ENCODE measurements at places on chromosomes 3 and 15.

DNA sequence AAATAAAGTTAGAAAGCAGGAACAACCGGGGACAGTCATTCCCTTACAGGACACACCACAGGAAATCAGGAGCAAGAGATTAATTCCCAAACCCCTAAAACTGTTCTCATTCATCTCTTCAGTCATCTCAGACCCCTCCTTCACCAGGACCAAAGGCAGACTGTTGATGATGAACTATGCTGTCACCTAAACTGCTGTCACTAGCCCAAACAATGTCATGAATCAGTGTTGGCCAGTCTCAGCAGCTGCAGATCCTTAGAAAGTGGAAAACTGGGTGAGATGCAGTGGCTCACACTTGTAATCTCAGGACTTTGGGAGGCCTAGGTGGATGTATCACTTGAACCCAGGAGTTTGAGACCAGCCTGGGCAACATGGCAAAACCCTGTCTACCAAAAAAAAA lies 909.6 kb downstream of the ROBO1 start:
- DNase-seq: no peak

- DNase-seq: peak; percentile 3
These were observed 166.1 kb downstream of the PYDC2 start for GRCh38 chr3:191627064-191627463.

DNA sequence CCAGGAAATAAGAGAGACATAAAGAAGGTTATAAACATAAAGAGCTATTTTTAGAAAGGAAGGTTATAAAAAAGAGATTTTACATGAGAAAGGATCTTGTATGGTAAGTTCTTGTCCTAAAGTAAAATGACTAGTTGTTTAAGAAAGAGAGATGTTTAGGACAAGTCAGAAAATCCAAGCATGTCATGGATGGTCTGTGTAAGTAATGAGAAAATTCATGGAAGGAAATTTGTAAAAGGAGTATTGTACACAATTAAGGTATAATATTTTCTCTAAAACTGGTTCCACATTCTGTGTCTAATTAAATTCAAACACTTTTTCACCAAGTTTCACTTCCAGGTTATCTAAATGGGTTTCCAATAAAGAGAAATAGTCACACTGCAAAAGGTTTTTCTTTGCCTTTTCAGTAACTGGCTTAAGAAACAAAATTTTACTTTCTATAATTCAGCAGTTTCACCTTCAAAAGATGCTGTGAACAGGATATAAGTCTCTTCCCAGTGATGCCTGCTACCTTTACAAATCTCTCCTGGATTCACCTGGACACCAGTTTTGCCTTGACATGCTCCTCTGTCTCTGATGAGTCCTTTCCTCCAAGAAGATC lies 455.7 kb downstream of the ZIC1 start:
- DNase-seq: no peak

GRCh38 chr3:124919756-124920155 lies 14.8 kb downstream of the MUC13 start:
- no peak for DNase-seq

- DNase-seq: peak; percentile 99
These were observed 107.2 kb upstream of the RASGRP1 start for GRCh38 chr15:38671675-38672254.

DNA sequence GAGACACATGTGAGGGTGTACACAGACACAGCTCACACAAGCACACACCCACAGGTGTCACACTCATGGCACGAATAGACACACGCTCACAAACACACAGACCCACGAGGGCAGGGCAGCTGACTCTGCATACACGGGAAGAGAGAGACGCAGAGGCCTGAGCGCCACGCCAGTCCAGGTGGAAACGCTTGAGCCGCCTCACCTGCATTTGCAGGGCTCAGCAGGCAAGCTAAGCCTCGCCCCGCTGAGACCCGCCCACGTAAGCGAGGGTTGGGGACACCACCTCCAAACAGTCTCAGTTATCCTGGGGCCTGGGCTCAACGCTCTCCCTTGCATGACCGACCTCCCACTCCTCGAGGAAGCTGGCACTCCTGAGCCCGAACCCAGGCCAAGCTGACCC lies 73.2 kb downstream of the TLE3 start:
- DNase-seq: no peak

- DNase-seq: no peak
These were observed 856.1 kb downstream of the SI start for GRCh38 chr3:164222197-164222596.

- DNase-seq: no peak
These were observed 32.2 kb upstream of the CDCP1 start for GRCh38 chr3:45178183-45179023.

GRCh38 chr3:132660811-132661070 lies 612 bp downstream of the UBA5 start:
- no peak for DNase-seq

DNA sequence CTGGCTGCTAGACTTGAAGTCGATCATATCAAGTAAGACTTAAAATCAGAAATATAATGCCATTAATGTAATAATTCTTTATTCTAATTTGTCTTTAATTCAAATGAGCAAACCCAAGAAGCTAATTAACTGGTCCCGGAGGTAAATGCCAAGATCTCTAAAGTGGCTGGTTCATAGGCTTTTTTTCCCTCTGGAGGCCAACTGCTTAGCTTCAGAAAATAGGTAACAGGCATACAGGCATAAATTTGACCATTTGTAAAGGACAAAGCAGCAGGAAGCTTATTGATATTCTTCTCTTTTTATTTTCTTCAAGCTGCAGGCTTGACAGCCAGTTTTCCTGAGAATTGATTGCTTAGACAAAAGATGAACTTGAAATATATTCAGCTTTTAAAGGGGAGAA lies 158.6 kb upstream of the RAP2B start:
- DNase-seq: no peak

DNA sequence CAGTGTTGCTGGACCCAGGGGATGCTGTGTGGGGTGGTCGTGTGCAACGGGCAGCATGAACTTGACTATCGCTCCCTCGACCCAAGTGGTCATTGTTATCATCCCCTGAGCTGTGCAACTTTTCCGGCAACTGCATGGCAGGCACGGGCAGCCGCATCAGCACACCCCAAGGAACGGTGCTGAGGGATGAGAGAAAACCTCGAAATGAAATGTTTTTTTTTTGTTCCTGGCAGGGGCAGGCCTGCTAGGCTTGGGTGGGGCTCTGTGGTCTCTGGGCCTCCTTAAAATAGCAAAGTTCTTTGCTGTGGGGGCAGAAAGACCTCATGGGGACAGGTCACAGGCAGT lies 51.4 kb downstream of the CORO2B start:
- DNase-seq: no peak

- DNase-seq: peak; percentile 35
These were observed 35.0 kb downstream of the CTSH start for GRCh38 chr15:78909791-78910228.

- no peak for DNase-seq
These were observed 55.4 kb upstream of the SNRPN start for GRCh38 chr15:24899367-24899766.

- DNase-seq: no peak
These were observed 901 bp downstream of the ALS2CL start for GRCh38 chr3:46692566-46692990.

GRCh38 chr3:196163666-196164493 lies 47.3 kb downstream of the ZDHHC19 start:
- DNase-seq: peak; percentile 97

- no peak for DNase-seq
These were observed 136.1 kb downstream of the CACNA1D start for GRCh38 chr3:53630547-53630946.
